NCI-H510A treated with DMSO at 0.1 percent for 48 hours (cell line): ENCODE measurements at places on chromosomes 13 and 19.

DNA sequence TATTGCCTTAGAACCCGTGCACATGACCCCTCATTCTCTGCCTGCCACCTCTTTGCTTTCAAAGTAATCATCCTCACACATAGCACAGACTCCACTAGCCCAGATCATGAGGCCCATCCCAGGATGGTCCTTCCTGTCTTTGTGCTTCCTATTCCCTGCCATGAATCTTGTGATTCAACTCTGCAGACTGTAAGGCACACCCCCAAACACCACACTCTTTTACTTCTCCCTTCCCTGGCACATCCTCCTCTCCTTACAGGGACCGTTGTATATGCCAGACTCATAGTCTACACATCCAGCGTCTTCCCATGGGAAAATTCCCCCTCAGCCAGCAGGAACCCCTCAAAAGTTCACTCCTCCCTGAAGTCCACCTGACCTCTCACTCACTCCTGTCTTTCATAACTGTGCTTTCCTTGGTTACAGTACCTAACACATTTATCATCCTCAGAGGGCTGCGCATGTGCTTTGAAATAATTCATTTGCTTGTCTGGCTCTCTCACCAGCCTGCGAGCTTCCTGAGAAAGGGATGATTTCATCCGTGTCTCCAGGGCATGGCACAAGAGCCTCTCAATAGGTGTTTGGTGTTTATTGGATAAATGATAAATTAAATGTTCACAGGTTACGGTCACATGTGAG, 26.8 kb upstream of the LRCH1 start:
- no peak for DNase-seq

DNA sequence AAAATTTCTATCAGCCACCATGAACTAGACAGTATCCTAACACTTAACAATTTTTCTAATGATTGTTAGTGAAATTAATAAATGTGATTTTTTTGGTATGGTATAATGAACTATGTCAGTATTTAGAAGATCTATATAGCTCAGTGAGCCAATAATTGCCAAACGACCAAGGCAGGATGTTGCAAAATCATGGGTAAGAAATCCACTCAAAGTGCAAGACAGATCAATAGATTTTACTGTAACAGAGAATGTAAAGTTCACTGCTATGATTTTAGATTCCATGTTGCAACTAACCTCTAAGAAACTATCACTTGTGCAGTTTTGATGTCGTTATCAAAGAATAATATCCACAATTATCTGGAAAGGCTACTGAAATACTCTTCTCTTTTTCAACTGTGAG, 44.0 kb upstream of the MYCBP2 start:
- DNase-seq: no peak

- DNase-seq: no peak
Measured at GRCh38 chr13:64057372-64058020, 2641.8 kb upstream of the PCDH20 start.

GRCh38 chr19:8705742-8706141, 7.1 kb upstream of the ACTL9 start:
- no peak for DNase-seq

GRCh38 chr13:74929436-74929835, 552.5 kb downstream of the TBC1D4 start:
- DNase-seq: no peak

GRCh38 chr19:51607077-51607476, 23.1 kb downstream of the SIGLEC5 start:
- no peak for DNase-seq

- DNase-seq: no peak
Measured at GRCh38 chr13:71368336-71368735, 498.7 kb downstream of the DACH1 start.

- no peak for DNase-seq
Measured at GRCh38 chr19:2663920-2664571, 38.4 kb downstream of the GNG7 start.

- DNase-seq: no peak
Measured at GRCh38 chr13:106352850-106353249, 182.6 kb downstream of the EFNB2 start.

GRCh38 chr13:60661521-60661920, 264.5 kb downstream of the TDRD3 start:
- DNase-seq: no peak

DNA sequence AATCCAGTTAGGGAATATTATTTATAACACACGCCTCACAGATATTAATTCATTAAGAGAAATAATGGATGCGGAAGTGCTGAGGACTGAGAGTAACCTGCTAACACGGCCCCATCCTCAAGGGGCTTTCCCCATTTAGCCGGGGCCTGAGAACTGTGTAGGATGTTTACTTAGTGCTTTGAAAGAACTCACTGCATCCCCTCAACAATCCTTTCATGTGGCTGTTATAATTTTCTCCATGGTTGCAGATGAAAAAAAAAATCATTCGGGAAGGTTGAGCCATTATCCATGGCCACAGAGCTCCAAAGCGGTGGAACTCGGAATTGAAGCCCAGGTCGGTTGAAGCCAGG, 98.2 kb downstream of the ING1 start:
- DNase-seq: no peak
